Smooth muscle cell of the brain vasculature (primary cell): ENCODE measurements at places on chromosomes 11 and 22.

DNA sequence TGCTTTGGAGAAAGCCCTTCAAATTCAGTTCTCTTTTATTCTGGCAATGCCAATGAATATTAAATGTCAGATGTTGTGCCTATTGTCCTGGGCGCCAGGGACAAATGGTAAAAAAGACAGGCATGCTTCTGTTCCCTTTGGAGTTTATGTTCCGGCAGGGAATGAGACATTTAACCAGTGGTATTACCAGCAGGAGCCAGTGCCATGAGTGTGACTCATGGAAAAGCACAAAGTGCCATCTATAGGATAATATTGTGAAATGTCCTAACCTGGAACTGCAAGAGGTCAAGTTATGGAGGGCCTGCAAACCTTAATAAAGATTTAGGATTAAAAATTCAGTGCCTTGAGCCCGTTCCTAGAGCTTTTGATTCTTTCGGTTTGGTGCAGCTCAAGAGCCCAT lies 39.5 kb downstream of the REXO2 start:
- no peak for DNase-seq

DNA sequence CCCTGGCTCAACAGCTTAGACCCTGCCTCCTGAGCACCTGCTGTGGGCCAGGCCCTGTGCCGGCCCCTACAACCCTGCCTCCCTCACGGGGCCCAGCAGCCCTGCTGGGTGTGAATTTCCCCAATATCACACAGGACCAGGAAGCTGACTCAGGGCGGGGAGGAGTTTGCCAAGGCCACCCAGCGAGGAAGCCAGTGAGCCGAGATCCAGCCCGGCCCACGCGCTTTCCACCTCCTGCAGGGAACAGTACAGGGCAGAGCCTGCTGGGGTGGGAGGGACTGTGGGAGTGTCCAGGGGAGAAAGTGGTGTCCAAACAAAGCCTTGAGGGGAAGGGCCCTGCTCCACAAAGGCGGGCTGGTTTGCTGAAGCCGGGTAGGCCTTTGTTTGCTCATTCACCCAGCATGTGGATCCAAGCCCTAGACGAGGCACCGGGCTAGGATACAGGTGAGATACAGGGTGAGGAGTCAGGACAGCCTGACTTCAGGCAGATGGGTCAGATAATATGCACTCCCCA lies 26.8 kb downstream of the RPL3 start:
- DNase-seq = peak; percentile 88

GRCh38 chr11:104799251-104799650 lies 99.0 kb downstream of the CASP12 start:
- no peak for DNase-seq

GRCh38 chr11:79617561-79617960 lies 176.7 kb upstream of the TENM4 start:
- DNase-seq = no peak

GRCh38 chr11:96464700-96465307 lies 75.0 kb downstream of the JRKL start:
- DNase-seq = peak; percentile 24

DNA sequence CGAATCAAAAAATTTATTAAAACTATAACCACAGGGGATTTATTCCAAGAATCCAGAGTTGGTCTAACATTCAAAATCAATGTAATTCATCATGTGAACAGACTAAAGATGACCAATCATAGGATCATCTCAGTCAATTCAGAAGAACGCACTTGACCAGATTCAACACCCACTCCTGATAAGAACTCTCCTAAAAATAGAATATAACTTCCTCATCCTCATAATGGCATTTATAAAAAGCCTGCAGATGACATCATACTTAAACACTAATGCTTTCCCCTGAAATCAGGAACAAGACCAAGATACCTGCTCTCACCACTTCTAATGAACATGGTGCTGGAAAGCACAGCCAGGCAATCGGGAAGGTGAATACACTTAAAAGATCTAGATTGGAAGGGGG lies 10.5 kb upstream of the MUC2 start:
- no peak for DNase-seq

- DNase-seq = no peak
Measured at GRCh38 chr11:10117709-10118351, 176.2 kb downstream of the SBF2 start.

- no peak for DNase-seq
Measured at GRCh38 chr22:21948390-21948789, 4.3 kb downstream of the PPM1F start.
